C1 segment of cervical spinal cord (tissue), 14 donors: ENCODE measurements at places on chromosomes 4 and X.

DNA sequence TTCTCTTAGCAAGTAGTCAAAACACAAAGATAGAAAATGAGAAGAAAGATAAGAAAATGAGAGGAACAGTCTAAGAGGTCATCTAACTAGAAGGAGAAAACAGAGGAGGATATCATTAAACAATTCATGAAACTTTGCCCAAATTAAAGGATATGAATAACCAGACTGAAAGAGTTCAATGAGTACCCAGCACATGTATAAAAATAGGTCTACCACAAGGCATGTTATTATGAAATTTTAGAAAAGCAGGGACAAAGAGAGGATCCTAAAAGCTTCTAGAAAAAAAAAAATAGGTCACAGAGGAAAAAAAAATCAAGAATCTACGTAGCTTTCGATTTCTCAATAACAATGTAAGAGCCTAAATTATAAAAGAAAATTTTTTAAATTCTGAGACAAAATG, 118.5 kb downstream of the WDFY3 start:
- DNase-seq, result no peak

- no peak for DNase-seq
Observed at GRCh38 chr4:180852738-180853137, 1390.5 kb upstream of the TENM3 start.

DNA sequence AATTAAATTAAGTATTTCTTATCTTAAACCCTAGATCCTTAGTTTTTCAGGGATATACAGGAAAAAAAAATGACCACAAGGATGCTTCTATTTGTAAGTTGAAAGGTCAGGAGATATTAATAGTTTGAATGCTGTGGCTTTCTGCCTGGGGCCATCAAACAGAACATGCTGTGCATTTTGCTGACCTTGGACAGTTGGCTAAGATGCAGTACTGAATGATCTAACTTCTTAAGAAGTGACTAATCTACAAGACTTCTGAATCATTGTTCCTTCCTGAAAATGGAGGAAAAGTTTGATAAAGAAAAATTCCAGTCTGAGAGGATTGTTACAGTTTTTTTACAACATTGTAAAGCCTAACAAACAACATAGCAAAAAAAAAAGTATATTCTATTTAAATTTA, 237.8 kb upstream of the JADE1 start:
- DNase-seq, result no peak

DNA sequence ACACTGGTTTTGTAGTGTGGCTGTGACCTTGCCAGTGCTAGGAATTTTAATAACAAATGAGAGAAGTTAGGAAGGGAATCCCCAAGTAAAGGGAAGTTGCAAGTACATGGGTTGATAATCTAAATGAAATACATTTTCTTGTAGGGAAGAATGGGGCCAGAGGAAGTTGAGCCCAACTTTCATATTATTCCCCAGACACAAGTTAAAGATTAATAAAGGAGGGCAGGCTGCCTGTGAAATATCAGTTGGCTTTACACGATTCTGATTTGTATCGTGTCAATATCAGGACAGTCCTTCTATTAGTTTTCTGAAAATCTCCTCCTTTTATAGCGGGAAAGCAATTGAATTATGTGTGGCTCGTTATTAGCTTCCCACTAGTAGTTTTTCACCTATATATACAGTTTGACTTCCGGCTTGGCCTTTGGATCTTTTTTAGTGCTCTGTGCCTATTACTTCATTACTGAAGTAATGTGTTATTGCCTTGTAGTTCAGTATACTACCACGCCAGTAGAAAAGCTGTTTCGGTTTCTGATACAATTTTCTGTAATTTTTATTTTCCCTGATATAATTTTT, 1.7 kb downstream of the PDLIM5 start:
- DNase-seq, result no peak
